ENCODE measurements at places on chromosomes 1 and 21.

DNA sequence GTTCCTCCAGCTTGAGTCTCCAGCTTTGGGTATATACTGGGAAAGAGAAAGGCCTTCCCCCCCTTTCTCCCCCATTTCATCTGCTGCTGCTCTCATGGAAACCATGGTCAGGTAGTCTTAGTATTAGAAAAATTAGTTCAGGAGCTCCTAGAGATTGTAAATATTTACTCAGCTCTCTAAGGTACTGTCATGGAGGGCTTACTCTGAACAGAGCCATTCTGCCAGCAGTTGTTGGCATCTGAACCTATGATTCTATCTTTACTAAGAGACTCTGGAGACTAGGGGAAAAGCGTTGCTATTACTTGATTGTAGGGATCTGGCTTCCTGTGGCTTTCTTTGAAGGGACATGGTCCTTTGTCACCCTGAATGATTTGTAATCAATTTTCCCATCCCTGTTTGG is 6.1 kb downstream of the INTS3 start:
- DNase-seq = no peak

DNA sequence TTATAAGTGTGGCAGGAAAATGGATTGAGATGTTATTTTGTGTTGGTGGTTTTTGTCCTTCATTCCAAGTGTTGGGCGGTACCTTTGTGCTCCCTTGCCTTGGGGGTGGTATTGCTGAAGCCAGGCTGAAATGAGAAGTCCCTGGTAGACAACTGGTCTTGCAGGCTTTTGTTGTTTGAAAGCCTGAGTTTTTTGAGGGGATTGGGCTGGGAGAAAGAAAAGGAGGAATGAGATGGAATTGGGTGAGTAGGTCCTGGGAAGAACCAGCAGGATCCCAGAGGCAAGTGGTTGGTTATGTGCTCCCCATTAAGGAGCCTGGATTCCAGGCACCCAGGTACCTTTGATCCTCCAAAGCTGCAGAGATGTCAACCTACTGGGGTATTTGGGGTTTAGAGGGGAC is 93.7 kb upstream of the SLC2A1 start:
- no peak for DNase-seq

- peak; percentile 25 for DNase-seq
Observed at GRCh38 chr1:178189814-178190213, 95.9 kb downstream of the RASAL2 start.

DNA sequence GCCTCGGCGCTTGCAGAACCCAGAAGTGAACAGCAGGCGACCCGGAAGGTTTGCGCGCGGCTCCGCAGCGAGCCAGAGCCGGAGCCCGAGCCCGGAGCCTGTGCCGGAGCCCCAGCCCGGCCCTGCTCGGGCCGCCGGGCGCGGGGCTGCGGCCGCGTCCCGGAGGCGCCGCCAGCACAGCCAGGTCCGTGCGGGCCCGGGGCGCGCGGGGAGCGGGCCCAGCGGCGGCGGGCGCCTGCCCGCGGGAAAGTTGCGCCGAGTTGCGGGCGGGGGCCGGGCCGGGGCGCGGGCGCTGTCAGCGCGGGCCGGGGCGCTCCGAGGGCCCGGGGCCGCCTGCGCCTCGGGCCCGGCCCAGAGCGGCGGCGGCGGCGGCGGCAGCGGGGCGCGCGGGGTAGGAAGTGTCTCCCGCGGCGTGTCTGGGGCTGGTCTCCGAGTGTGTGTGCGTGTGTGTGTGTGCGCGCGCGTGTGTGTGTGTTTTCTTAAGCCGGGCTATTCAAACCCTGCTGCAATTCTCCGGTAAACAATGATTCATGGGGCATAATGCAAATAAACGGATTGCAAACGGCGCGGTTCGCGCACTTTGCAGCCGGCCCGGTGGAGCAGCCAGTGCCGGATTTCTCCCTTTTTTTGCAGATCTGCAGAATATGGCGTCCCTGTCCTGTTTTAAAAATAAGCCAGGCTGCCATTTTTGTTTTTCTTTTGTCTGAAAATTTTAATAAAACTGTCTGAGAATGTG is at the start of gene ZNF362:
Gene ZNF362, plus strand, starts transcription at position 22 of the 736 bp plus-strand sequence. CDS start 14,083 bp downstream, outside the sequence.
- peak; percentile 89 for DNase-seq

GRCh38 chr1:48772211-48772610 is 4.5 kb downstream of the BEND5 start:
- DNase-seq = no peak

DNA sequence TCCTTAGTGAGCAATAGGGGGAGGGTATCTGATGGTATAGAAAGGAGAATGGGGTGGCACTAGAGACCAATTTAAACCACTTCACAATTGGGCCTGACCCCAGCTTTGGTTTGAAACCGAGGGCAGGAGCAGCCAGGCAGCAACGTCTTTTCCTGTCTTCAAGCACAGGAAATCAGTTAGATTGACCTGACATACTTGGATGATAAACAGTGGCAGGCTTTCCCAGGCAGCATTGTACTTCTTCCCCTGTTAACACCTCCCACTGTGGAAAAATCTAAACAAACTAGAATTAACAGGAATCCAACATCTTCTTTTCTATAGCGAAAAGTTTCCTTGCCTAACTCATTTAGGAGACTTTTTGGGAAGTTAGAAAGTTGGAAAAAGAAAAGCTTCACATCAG is 40.6 kb downstream of the SELL start:
- DNase-seq = no peak

DNA sequence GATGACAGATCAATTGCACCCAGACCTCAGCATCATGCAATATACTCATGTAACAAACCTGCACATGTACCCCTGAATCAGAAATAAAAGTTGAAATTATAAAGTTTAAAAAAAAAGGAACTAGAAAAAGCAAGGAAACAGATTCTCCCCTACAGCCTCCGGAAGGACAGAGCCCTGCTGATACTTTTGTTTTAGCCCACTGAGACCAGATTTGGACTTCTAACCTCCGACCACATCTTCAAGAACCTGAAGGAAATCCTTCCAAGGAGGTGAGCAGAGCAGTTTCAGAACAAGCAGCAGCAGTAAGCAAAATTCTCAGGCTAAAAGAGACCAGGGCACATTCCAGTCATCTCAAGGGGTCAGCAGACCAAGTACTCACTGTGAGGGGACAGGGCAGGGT is 54.5 kb downstream of the TM2D1 start:
- no peak for DNase-seq

- no peak for DNase-seq
Observed at GRCh38 chr1:17743008-17743647, 12.0 kb upstream of the ACTL8 start.

DNA sequence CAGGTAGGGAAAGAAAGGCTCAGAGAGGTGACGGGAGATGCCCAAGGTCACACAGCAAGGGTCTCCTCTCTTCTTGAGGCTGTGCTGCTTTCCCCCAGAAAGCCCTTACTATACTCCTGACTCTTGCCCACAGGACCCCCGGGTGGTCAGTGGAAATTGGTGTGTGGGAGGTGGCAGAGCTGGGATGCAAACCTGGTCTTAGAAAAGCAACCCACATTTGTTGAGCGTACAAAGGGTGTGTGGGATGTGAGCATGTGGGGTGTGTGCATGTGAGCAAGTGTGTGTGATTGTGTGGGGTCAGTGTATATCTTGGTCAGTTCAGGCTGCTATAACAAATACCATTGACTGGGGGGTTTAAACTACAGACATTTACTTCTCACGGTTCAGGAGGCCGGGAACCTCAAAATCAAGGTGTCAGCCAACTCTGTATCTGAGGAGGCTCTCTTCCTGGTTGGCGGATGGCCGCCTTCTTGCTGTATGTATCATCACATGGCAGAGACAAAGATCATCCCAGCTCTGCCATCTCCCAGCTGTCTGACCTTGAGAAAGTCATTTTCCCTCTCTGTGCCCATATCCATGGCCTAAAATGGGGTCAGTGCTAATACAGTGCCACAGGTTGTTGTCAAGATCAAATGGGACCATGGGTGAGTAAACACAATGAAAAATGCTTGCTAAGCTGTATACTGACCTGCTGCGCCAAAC is 268.5 kb downstream of the PTPRU start:
- DNase-seq = no peak

DNA sequence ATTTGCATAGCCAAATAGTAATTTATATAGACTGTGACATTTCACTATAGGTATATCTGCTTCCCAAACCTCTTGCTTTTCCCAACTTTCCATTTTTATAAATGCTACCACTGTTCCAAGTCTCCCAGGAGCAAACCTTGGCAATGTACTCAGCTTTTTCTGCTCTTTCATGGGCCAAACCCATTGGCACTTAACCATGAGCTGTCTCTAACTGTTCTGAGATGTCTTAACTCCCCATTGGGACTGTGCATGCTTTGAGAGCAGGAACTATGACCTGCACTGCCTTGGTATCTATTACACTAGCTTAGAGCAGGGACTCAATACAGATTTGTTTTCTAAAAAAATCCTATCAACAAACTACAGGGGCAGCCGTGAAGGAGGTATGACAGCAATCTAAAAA is 22.5 kb upstream of the KHDRBS1 start:
- no peak for DNase-seq

GRCh38 chr1:30083800-30084464 is 639.5 kb downstream of the MATN1 start:
- DNase-seq = no peak

DNA sequence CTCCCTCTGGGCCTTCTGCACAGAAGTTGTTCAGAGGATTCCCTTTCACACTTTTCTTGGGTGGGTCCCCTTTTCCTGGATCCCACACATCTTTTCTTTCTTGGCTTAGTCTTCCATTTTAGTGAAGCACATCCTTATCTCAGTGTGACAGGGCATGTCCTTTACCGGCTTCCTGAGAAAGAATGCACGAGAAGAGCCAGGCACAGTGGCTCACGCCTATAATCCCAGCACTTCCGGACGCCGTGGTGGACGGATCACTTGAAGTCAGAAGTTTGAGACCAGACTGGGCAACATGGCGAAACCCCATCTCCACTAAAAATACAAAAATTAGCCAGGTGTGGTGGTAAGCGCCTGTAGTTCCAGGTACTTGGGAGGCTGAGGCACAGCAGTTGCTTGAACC is 22.1 kb upstream of the PSMB2 start:
- DNase-seq = no peak

GRCh38 chr1:109787845-109788601 is 24.3 kb upstream of the EPS8L3 start:
- no peak for DNase-seq

- no peak for DNase-seq
Observed at GRCh38 chr1:66443793-66444192, 90.2 kb upstream of the SGIP1 start.

DNA sequence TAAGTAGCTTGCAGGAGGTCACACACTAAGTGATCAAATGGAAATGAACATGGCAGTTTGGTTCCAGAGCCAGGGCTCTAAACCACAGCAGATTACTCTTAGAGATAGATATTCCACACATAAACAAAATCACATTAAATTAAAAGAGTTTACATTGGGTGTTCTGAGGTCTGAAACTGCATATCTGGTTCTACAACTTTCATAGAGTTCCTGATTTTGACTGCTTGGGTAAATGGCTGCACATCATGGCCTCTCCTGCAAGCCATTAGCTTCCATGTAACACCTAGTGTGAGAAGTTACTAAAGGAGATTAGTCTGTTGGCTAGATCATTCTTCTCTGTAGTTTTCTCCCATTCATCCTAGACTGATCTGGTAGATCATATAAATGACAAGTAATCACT is 12.8 kb upstream of the XCL2 start:
- DNase-seq = no peak

DNA sequence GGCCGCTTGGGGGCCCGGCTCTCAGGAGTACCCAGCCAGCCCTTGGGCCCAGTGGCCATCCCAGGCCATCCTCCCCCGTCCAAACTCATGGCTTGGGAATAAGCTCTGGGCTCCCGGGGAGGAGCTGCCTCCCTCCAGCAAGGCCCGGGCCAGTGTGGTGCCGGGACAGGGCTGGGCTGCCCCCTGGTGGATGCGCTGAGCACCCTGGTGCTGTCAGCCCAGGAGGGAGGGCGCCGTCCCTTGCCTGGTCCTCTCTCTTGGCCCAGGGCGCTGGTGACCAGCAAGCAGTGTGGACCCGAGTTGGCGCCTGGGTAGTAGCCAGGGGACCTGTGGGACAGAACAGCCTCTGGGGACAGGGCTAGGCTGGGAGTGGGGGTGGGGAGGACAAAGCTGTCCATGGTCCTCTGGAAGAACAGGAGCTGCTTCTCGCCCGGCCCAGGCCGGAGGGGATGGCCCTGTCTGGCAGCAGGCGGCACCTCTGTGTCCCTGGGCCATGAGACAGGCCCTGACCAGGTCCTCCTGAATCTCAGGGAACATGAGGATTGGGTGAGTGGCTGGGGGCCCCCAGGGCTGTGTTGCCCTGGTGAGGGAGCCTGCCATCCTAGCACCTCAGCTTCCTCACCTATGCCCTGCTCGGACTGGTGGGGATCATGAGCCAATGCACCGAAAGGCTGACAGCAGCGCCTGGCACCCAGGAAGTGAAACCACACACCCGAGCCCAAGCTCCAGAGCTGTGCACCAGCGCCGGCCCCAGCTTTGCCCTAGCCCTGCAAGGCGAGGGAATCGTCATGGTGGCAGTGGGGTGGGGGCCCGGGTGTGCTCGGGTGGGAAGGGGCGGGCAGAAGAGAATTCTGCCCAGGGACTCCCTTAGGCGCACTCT is 9.4 kb downstream of the MORN1 start:
- peak; percentile 94 for DNase-seq

GRCh38 chr1:43450251-43450941 is 3.3 kb downstream of the HYI start:
- no peak for DNase-seq

GRCh38 chr1:34904236-34905097 is 25.0 kb downstream of the DLGAP3 start:
- DNase-seq = no peak

DNA sequence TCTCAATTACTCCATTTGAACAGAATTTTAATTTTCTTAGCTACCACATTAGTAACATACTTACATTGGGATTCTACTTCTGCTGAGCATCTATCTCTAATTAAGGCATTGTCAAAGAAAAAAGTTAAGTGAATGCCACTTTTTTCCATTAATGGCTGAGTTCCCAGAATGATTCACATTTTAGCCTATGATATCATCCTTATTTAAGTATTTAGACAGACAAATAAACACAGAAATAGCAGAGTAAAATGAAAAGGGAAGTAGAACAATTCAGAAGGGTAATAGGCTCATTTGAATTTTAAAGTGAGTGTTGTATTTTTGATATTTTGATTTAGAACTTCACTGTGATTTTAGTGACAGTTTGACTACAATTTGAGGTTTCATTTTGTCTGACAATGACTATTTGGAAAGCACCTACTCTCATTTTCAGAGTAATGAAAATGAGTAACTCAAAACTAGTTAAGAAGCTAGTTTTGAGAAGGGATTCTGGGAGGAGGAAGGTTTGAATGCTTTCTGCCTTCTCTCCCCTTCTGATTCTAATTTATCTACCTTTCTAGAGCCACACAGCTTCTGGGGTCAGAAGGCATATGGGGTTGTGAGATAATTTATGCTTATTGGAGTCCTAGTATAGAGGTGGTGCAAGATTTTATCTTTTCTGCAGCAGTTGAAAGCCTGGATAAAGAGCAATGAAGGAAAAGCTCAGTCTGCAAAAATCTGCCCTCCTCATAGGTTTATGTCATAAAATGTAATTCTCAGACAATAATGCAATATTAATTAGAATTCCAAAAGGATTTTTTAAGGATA is 15.5 kb downstream of the LYPLAL1 start:
- peak; percentile 38 for DNase-seq

Data from GM20000 (cell line).